Osteocyte (in vitro differentiated cells): ENCODE measurements at places on chromosomes 2 and 18. TPM values are rescaled to one million over a fixed set of nuclear protein-coding genes. Genes with fewer than 3 reads are reported as not detected.

Gene SMC6
- 21.3 and 22.5 TPM in 2 replicates for total RNA-seq

Gene ITPRIPL1
- total RNA-seq: 0.50 and 0.86 TPM in 2 replicates

Gene CFC1
- not detected in 2 replicates for total RNA-seq

Gene POTEJ
- not detected in 2 replicates for total RNA-seq

Gene SFTPB
- total RNA-seq: not detected in 2 replicates

Gene ADAM23
- 10.4 and 11.4 TPM in 2 replicates for total RNA-seq

Gene CNTNAP5
- not detected in 2 replicates for total RNA-seq

Gene ITGA4
- 5.7 and 6.5 TPM in 2 replicates for total RNA-seq

Gene DSG4
- total RNA-seq: not detected in 2 replicates

Gene MC5R
- not detected in 2 replicates for total RNA-seq

- H3K4me1 ChIP-seq: peaks cover 48% of the 10 kb centered on the region
- peak; percentile 87 for DNase-seq
- H3K27me3 ChIP-seq: no peaks in the 10 kb centered on the region
- H3K4me3 ChIP-seq: peak overlapping the region; percentile 77
Measured at GRCh38 chr2:85133751-85134254, 611 bp downstream of the TCF7L1 start.

- H3K4me1 ChIP-seq: no peaks in the 10 kb centered on the region
- H3K4me3 ChIP-seq: no peak overlapping the region
- H3K36me3 ChIP-seq: no peaks in the 10 kb centered on the region
- H3K27ac ChIP-seq: no peak overlapping the region
- H3K27me3 ChIP-seq: no peaks in the 10 kb centered on the region
Measured at GRCh38 chr2:21406911-21407310, 283.1 kb downstream of the TDRD15 start.

GRCh38 chr2:149894226-149894625 lies 306.7 kb upstream of the MMADHC start:
- no peak overlapping the region for H3K27ac ChIP-seq
- H3K27me3 ChIP-seq: no peaks in the 10 kb centered on the region
- H3K4me3 ChIP-seq: no peak overlapping the region

DNA sequence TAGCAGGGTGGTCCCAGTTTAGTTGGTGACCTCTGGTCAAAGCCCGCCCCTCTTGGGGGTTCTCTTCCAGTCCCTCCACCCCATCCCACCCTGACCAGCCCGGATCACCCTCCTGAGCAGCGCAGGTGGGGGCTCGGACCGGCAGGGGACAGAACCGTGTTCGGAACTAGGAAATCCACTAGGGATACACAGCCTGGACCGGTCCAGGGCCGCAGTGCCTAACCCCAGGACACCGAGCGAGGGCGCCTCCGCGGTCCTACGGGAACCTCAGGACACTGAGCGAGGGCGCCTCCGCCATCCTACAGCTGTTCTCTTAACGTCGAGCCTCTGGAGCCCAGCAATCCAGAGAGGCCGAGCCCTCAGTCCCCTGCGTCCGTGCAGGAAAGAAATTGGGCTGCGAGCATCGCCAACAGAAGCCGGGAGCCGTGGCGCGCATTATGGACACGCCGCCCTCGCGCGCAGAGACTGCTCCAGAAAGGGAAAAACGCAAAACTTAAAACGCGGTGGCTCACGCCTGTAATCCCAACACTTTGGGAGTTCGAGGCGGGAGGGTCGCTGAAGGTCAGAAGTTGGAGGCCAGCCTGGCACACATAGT lies 8.5 kb downstream of the RAX start:
- peaks cover 26% of the 10 kb centered on the region for H3K4me1 ChIP-seq
- no peaks in the 10 kb centered on the region for H3K36me3 ChIP-seq
- peaks cover 86% of the 10 kb centered on the region for H3K27me3 ChIP-seq

DNA sequence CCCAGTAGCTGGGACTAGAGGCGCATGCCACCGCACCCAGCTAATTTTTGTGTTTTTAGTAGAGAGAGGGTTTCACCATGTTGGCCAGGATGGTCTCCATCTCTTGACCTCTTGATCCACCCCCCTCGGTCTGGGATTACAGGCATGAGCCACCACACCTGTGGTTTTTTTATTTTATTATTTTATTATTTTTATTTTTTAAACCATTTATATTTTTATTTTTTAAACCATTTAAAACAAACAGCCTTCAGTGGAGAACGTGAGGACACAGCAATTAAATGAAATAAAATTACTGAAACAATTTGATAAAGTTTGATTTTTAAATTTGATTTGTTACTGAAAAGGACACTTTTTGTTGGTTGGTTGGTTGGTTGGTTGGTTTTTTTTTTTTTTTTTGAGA lies 181.0 kb downstream of the AGAP1 start:
- H3K4me3 ChIP-seq: no peak overlapping the region
- DNase-seq: no peak
- peaks cover 39% of the 10 kb centered on the region for H3K4me1 ChIP-seq
- no peaks in the 10 kb centered on the region for H3K27me3 ChIP-seq

DNA sequence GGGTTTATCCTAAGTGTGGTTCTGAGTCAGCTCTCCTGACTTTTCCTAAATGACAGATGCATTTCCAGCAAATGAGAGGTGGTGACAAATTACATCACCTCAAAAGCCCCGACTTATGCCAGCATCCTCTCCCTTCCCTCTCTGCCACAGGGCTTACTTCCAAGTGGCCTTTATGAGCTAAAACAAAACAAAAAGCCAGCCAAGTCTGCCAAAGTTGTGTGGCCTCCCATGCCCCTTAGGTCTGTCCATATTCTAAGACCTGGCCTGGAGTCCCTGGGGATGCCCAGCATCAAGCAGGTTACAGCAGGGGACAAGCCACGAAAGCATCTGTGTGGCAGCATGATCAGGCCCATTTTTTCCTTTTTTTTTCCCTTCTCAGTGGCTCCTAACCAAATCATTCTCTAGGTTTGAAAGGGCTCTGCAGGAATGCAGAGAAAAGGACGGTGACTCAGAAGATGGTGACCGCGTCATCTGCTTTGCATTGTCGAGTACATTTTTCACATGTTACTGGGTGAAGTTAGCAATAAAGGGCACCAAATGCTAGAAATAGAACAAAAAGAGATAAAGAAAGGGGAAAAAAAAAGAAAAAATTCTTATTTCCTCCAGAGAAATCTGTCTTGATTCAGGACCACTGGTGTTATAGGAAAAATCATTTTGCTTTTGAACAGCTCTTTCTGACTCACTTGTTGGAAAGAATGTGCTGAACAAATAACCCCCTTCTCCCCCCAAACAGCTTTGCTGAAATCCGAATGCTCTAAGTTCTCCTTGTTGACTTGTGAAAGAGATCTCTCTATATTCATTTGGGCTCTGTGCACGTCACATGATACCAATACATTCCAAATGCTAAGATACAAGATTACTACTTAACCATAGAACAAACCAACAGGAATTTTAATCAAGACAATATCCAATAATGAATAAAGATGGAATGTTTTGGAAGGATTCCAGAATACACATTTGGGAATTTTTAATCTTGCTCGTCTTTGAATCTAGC lies 178.7 kb downstream of the EN1 start:
- H3K36me3 ChIP-seq: no peaks in the 10 kb centered on the region
- H3K4me1 ChIP-seq: peaks cover 23% of the 10 kb centered on the region
- peak overlapping the region; percentile 84 for H3K27ac ChIP-seq
- DNase-seq: no peak
- H3K27me3 ChIP-seq: peaks cover 10% of the 10 kb centered on the region
- H3K4me3 ChIP-seq: peak overlapping the region; percentile 15

- no peaks in the 10 kb centered on the region for H3K4me1 ChIP-seq
- peaks cover 2% of the 10 kb centered on the region for H3K36me3 ChIP-seq
- H3K27ac ChIP-seq: no peak overlapping the region
- no peak overlapping the region for H3K4me3 ChIP-seq
- peaks cover 23% of the 10 kb centered on the region for H3K27me3 ChIP-seq
Measured at GRCh38 chr2:240227538-240228428, 87.3 kb upstream of the OTOS start.

GRCh38 chr2:189147361-189147760 lies 32.2 kb downstream of the COL5A2 start:
- no peak for DNase-seq
- peak overlapping the region; percentile 75 for H3K27ac ChIP-seq
- peaks cover 32% of the 10 kb centered on the region for H3K36me3 ChIP-seq
- H3K27me3 ChIP-seq: no peaks in the 10 kb centered on the region
- H3K4me3 ChIP-seq: no peak overlapping the region

- DNase-seq: no peak
- peaks cover 7% of the 10 kb centered on the region for H3K36me3 ChIP-seq
- no peaks in the 10 kb centered on the region for H3K27me3 ChIP-seq
- H3K27ac ChIP-seq: no peak overlapping the region
Measured at GRCh38 chr2:232170396-232170795, 208.2 kb upstream of the ALPP start.

- H3K36me3 ChIP-seq: no peaks in the 10 kb centered on the region
- peaks cover 65% of the 10 kb centered on the region for H3K4me1 ChIP-seq
- DNase-seq: no peak
- H3K27ac ChIP-seq: no peak overlapping the region
- no peak overlapping the region for H3K4me3 ChIP-seq
Measured at GRCh38 chr2:222790932-222791331, 69.9 kb upstream of the ACSL3 start.

DNA sequence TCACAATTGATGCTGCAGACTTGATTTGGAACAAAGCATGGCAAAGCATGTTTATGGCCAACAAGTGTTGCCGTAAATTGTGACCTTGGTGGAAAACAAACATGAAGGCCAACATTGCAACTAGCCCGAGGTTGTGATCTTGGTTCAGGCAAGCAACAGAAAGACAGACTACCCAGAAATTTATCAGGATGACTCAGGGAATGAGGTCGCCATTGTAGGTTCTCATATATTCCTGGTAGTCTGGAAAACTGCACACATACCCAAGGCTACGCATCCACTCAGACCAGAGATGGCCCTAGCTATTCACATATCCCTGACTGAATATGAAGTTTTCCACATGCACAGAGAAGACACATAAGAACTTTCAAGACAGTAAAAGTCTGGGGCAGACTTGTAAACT lies 30.1 kb downstream of the CYP1B1 start:
- H3K27ac ChIP-seq: no peak overlapping the region
- H3K4me3 ChIP-seq: no peak overlapping the region
- DNase-seq: no peak
- peaks cover 10% of the 10 kb centered on the region for H3K27me3 ChIP-seq

DNA sequence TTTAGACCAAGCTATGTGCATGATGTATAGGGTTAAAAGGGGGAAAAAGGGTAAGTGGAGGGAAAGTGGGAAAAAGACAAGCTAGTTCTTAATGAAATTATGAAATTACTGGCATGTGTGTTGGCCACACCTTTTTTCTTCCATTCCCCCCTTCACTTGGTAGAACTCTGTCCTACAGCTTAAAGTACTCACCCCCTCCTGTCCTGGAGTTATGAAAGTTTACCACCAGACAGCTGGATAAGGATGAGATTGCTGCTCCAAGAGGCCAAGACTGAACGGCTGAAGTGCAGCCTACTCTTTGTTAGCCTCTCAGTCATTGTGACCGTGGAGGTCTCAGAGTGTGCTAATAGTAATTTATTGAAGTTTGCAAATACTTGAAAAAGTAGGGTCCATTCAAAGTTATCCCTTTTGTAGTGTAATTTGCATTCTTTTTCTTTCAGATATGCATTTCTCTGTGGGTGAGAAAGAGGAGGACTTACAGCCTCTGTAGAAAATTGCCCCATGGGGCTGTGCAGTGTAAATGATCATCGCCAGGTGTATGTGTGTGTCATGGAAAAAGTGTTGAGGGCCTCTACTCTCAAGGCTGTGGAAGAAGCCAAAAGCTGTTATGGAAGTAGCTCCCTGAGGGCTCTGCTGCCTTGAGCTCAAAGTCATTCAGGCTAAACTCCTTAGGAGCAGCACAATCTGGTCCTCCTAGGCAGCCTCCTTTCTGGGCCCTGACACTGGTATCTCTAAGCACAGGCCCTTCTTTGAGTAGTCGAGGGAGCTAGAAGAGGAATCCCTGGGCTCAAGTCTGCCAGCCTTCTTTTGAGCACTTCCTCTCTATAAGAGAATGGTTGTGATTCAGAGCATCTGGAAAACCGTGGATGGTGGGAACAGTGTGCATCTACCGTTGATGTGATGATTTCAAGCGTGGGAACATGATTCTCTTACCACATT lies 46.2 kb downstream of the LHCGR start:
- no peak overlapping the region for H3K27ac ChIP-seq
- peaks cover 9% of the 10 kb centered on the region for H3K4me1 ChIP-seq
- H3K4me3 ChIP-seq: no peak overlapping the region
- no peaks in the 10 kb centered on the region for H3K27me3 ChIP-seq

GRCh38 chr2:218418717-218419458 lies at the start of gene VIL1:
VIL1 (plus strand) TSS chr2:218419123; CDS start chr2:218423779, 4,656 bp downstream.
- no peak within 1 kb of the TSS for H3K27ac ChIP-seq
- no peak for DNase-seq
- no peaks in the 10 kb centered on the region for H3K36me3 ChIP-seq
- H3K27me3 ChIP-seq: no peaks in the 10 kb centered on the region

DNA sequence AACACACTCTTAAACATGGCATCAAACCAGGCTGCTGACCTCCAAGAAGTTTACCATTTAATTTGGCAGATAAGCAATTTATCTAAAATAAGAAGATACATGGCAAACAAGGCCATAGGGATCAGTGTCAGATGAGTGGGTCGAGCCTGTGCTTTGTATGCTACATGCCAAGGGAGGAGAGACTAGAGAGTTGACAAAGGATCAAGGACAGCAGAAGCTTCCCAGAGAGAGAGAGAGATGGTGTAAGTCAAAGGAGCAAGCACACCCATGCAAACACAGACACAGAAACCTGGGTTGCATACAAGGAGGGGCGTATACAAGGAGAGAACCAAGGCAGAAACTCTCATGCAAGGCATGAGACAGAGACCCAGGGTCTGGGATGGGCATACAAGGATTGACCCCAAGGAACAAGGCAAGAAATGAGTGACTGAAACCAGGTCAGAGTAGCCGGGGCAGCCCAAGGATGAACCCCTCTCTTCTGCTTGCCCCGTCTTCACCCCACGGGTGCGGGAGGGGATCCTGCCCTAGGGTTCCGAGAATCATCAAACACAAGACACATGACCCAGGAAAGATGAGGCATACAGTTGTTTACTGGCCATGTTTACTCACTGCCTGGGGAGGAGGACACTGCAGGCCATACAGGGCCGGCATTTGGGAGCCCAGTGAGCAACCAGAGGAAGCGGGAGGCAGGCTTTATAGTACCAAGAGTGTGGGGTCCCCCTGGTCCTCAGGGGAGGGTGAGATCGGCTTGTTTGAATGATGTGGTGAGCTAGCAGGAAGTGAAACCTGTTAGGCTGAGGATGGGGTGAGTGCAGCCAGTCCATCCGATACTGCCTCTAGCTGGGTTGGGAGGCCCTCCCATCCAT lies 529.2 kb upstream of the ID2 start:
- H3K4me1 ChIP-seq: peaks cover 21% of the 10 kb centered on the region
- no peaks in the 10 kb centered on the region for H3K36me3 ChIP-seq
- H3K27me3 ChIP-seq: no peaks in the 10 kb centered on the region
- no peak for DNase-seq
- no peak overlapping the region for H3K4me3 ChIP-seq

- peak overlapping the region; percentile 5 for H3K27ac ChIP-seq
- H3K4me3 ChIP-seq: no peak overlapping the region
- H3K36me3 ChIP-seq: peaks cover 11% of the 10 kb centered on the region
Measured at GRCh38 chr2:159640176-159640575, 23.8 kb upstream of the BAZ2B start.
